ENCODE measurements at places on chromosomes 3 and 15.
A peak's percentile ranks its signal among the peaks of the same experiment; 100 is the strongest.

DNA sequence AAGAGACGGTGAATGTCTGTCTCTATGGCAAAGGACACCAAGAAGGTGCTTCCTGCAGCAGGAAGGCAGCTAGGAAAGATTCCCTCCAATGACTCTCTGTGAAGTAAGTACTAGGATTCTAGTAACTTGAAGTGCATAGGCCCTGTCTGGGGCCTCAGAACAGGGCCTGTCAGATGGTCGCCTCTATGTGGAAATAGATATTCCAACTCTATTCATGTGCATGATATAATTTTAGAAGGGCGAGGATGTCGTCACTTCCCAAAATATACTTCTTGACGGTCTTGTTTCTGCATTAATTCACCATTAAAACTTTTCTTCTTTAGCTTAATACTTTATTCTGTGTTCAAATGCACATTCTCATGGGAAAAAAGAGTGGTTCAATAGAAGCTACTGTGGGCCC, 167.0 kb downstream of the TLE3 start:
- DNase-seq = no peak

DNA sequence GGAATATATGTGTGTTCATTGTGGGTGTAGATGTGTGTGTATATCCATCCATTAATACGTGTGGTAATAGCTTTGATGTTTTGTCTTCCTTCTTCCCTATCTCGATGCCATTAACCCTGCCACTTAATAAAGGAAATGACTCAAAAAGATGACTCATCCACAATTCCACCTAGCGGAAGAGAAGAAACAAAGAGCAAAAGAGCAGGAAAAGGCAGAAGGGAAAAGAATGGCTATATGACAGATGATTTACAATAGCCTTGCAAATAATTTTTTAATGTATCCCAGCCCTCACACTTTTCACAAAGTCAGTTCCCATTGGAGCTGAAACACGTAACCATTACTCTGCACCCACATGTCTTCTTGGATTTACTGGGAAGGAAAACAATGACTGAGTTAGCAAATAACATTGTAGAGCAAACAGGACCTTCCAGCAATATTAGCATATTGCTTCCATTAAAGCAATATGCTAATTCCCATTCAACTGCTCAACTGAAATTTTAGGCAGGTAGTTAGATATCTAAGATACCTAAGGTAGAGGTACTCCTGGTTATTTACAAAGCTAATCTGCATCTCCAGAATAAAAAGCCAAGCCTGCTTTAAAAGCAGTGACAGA, 197.2 kb downstream of the KCNAB1 start:
- peak; percentile 7 for DNase-seq

DNA sequence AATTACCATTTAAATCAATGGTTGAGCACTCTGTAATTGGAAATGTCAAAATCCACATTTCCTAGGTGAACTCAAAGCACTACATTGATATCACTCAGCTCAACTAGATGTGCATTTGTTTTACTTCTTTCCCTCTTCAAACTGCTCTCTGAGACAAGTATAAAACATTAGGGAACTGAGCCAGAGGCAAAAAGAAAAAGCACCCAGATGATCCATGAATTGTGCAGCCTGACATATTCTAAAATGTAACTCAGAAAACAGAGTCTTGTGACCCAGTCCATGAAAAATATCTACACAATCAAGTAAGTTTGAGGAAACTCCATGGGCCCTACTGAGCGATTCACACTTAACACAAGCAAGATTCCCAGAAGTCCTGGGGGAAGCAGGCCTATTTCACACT, 9.8 kb downstream of the SRGAP3 start:
- DNase-seq = no peak

GRCh38 chr3:108448593-108448992, 61.8 kb downstream of the MYH15 start:
- no peak for DNase-seq

GRCh38 chr3:124034016-124034843, 42.3 kb upstream of the ROPN1 start:
- DNase-seq = no peak

DNA sequence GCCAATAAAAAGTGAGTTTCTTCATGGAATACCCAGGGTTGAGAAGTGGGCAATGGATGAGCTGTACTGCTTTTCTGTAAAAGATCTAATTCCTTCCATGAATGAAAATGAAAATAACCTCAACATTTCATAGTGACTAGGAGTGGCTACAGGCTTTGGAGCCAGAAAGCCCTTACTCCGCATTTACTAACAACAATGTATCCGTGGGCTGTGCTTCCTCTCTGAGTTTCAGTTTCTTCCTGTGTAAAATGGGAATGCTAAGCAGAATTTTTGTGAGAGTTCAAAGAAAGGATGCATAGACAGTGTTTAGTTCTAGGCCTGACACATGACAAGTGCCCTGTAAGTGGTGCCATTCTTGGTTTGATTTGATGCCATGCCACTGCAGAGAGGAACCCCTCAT, 47.5 kb upstream of the TM4SF1 start:
- no peak for DNase-seq
